ENCODE measurements at places on chromosomes 1 and 21.

GRCh38 chr1:154748405-154748775 lies 121.7 kb downstream of the KCNN3 start:
- no peak for DNase-seq

DNA sequence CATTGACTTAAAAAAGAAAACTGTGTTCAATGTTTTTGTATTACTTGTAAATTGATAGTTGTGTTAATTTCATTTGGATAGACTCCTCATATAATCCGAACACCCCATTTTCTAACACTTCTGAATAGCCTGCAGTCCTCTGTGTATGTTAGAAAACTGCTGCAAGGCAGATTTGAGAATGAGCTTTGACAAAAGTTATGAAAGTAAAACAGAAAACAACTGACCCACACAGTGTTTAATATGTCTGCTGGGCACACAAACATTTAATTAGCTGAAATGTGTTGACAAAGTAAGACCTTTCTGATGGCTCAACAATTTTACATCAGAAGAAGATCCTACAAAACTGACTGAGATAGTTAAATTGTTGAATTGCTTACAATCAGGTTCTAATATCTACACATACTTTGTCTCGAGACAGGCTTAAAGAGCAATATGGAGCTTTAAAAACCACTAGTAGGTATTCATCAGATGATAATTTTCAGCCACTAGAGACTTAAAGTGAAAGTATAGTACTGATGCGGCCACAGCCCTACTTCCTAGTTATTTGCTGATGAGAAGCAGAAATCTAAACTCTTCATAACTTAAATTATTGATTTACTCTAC lies 40.0 kb upstream of the PRMT6 start:
- no peak for DNase-seq

GRCh38 chr1:85465786-85466134 lies 801 bp upstream of the DDAH1 start:
- no peak for DNase-seq

GRCh38 chr1:49050041-49050440 lies 273.4 kb upstream of the BEND5 start:
- DNase-seq, result no peak

DNA sequence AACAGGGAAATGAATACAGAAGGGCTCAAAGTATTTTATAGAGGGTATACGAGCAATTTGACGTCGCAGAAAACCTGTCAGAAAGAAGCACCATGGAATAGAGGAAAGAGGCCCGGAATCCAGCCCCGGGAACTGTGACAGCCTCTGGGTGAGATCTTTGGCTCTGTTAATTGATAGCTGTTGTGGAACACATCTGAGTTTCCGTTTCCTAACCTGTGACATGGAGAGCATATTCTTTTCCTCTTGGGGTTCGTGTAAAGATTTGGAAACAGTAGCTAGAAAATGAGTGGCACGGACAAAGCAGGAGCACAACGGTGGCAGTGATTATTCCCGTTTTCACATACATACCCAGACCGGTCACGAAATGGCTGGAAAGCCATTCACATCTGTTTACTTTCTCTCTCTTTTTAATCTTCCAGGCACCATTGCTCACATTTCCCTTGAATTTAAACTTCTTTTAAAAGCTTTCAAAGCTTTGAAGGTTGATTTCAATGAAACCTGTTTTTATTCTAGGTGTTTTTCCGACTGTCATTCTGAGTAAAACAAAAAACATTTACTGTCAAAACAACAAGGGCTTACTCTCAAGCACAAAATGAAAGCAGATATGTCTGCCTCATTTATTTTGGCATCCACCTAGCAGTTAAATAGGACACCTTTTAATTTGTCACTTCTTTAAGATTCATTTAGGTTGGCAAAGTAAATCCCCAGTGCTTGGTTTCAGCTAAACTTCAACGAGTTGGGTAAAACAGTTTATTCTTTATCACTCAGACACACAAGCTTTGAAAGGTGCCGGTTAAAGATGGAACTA lies 26.7 kb upstream of the C8B start:
- DNase-seq, result no peak
